ENCODE measurements at places on chromosomes 4 and X. TPM values are rescaled to one million over a fixed set of nuclear protein-coding genes. Genes with fewer than 3 reads are reported as not detected.

- no peaks in the 10 kb centered on the region for H3K4me1 ChIP-seq
- no peak overlapping the region for H3K27ac ChIP-seq
- no peak for DNase-seq
- H3K27me3 ChIP-seq, result no peaks in the 10 kb centered on the region
- H3K4me3 ChIP-seq, result no peak overlapping the region
Measured at GRCh38 chr4:183287309-183287659, 32.8 kb downstream of the CLDN22 start.

DNA sequence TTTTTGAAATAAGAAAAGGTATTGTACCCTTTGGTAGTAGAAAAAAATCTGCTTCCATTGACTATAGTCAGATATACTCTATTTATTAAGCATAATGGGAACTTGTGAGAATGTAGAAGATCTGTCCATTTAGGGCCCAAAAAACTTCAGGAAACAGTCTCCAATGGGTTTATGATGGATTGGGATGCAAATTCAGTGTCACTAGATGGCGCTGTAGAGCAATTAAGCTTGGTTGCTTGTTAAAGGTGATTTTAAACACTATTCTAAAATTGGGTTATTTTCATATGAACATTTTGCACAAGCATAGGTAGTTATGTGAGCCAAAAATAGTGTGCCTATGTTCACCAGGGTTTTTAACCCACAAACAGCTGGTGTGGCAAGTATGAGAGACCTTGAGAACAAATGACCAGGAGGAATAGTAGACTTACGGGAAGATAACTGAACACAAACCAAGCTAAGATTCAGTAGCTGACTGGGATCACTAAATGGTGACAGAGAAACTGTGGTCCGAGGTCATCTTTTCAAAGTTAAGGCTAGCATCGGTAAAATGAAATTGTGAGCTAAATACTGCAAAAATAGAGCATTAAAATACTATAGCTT is 80.3 kb upstream of the LSM6 start:
- H3K27me3 ChIP-seq, result no peaks in the 10 kb centered on the region
- DNase-seq, result peak; percentile 36
- H3K27ac ChIP-seq, result no peak overlapping the region
- H3K4me1 ChIP-seq, result no peaks in the 10 kb centered on the region

DNA sequence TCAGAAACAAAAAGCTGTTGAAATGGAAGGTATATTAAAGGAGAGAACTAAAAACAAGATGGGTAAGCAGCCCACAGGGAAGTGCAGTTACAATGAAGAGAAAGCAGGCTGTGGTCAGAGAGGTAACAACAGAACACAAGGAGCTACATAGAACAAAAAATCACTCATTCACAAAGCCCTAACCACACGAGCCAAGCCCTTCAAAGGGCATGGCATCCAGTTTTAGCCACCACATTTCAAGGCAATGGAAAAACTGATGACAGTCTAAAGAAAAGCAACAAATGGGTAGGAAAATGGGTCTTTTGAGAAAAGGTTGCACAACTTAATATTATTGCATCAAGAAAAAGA is 37.5 kb downstream of the KDR start:
- H3K36me3 ChIP-seq, result no peaks in the 10 kb centered on the region
- DNase-seq, result no peak
- H3K4me1 ChIP-seq, result no peaks in the 10 kb centered on the region
- H3K27ac ChIP-seq, result no peak overlapping the region
- H3K4me3 ChIP-seq, result no peak overlapping the region

- no peaks in the 10 kb centered on the region for H3K36me3 ChIP-seq
- DNase-seq, result no peak
- H3K4me3 ChIP-seq, result no peak overlapping the region
- no peak overlapping the region for H3K27ac ChIP-seq
- H3K4me1 ChIP-seq, result no peaks in the 10 kb centered on the region
- H3K27me3 ChIP-seq, result no peaks in the 10 kb centered on the region
Measured at GRCh38 chr4:67470871-67471270, 74.4 kb downstream of the CENPC start.

- no peaks in the 10 kb centered on the region for H3K27me3 ChIP-seq
- H3K27ac ChIP-seq, result no peak overlapping the region
- no peak overlapping the region for H3K4me3 ChIP-seq
- H3K4me1 ChIP-seq, result no peaks in the 10 kb centered on the region
- H3K36me3 ChIP-seq, result no peaks in the 10 kb centered on the region
Measured at GRCh38 chr4:177239477-177239876, 70.2 kb upstream of the NEIL3 start.

GRCh38 chr4:174669270-174669669 is 147.0 kb upstream of the HPGD start:
- H3K4me1 ChIP-seq, result no peaks in the 10 kb centered on the region
- H3K36me3 ChIP-seq, result no peaks in the 10 kb centered on the region
- no peaks in the 10 kb centered on the region for H3K27me3 ChIP-seq
- no peak overlapping the region for H3K4me3 ChIP-seq

DNA sequence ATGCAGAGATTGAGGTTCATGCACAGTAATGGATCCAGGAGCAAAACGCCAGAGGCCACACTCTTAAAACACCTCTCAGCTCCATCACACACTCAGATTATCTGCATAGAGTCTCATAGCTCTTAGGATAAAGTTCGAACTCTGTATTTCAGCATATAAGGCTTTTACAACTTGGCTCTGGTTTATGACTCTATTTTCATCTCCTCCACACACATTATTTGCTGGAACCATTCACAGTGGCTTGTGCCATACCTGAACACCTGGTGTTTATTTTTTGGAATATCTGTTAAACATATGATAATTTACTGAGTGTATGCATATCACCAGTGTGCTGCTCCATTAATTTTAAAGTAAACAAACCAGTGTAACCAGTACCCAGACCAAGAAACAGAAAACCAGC is 27.2 kb downstream of the RASL11B start:
- H3K27ac ChIP-seq, result no peak overlapping the region
- H3K4me1 ChIP-seq, result no peaks in the 10 kb centered on the region
- DNase-seq, result no peak
- no peaks in the 10 kb centered on the region for H3K36me3 ChIP-seq
- H3K27me3 ChIP-seq, result no peaks in the 10 kb centered on the region

- no peak for DNase-seq
- H3K4me1 ChIP-seq, result no peaks in the 10 kb centered on the region
- H3K36me3 ChIP-seq, result no peaks in the 10 kb centered on the region
- no peak overlapping the region for H3K4me3 ChIP-seq
- no peaks in the 10 kb centered on the region for H3K27me3 ChIP-seq
Measured at GRCh38 chr4:162485486-162485885, 321.7 kb upstream of the FSTL5 start.

DNA sequence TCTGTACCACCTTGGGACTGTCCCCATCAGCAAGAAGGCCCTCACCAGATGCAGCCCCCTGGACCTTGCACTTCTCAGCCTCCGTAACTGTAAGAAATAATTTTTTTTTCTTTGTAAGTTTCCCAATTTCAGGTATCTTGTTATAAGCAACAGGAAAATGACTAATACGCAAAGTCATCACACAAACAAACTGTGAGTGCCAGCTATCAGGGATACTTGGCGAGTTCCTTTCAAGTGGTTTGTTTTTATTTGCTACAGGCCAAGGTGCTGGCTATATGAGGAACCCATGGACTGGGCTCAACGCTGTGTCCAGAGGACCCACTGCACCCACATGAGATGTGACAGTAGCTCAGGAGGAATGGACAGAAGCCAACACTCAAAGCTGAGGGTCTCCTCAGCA is 11.5 kb upstream of the GPM6B start:
- no peaks in the 10 kb centered on the region for H3K36me3 ChIP-seq
- H3K27me3 ChIP-seq, result no peaks in the 10 kb centered on the region
- no peak overlapping the region for H3K27ac ChIP-seq
- DNase-seq, result no peak
- no peak overlapping the region for H3K4me3 ChIP-seq

DNA sequence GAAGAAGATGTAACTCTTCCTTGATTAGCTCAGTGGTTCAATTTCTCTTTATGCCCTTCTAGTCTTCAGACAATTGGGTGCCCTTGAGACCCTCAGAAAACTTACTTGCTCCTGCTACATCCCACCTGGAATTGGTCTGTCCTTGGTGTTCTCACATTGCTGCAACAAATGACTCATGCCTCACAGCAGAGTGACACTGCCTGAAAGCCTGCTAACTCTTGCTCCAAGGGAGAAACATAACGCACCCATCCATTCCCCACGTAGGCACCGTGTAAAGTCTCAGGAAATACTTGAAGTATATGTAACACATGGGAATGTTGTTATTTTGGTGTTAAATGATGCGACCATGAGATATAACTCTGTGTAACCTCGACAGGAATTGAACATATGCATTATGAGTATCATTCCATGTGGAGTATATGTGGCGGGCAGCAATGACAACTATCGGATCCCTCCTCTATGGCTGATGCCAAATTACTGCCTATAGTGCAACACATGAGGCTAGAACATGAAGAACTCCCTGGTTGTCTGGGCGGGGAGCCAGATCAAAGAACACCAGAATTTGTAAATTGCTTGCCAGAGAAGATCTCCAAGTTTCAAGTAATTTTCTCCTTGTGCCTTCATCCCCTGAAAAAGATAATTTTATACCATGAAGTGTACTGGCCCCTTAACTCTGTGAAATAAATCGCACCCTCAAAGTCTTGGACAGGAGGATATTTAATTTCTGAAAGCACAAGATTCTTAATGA is 231.3 kb upstream of the STK26 start:
- no peaks in the 10 kb centered on the region for H3K36me3 ChIP-seq
- peak overlapping the region; percentile 28 for H3K4me3 ChIP-seq
- H3K4me1 ChIP-seq, result no peaks in the 10 kb centered on the region
- no peak overlapping the region for H3K27ac ChIP-seq

DNA sequence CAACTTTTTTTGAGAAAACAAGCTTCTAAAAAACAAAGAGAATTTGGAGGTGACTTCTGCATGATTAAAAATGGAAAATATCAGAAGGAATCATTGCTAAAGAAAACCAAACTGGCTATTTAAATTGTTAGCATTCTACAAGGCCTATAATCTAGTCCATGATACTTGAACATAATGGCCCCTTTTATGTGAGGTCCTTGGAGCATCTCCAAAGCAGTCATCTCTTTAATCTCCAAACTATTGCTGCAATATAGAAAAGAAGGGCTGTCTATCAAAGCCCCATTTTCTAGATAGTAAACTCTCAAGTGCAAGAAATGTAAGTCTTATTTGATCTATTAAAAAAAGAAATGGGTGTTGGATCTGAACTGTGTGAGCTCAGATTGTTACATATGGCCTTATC is 615.1 kb downstream of the CENPC start:
- DNase-seq, result no peak
- no peak overlapping the region for H3K27ac ChIP-seq
- no peaks in the 10 kb centered on the region for H3K4me1 ChIP-seq

GRCh38 chrX:67750694-67751093 is 206.9 kb downstream of the AR start:
- no peak overlapping the region for H3K4me3 ChIP-seq
- H3K27ac ChIP-seq, result no peak overlapping the region
- DNase-seq, result no peak
- H3K36me3 ChIP-seq, result no peaks in the 10 kb centered on the region
- no peaks in the 10 kb centered on the region for H3K4me1 ChIP-seq

DNA sequence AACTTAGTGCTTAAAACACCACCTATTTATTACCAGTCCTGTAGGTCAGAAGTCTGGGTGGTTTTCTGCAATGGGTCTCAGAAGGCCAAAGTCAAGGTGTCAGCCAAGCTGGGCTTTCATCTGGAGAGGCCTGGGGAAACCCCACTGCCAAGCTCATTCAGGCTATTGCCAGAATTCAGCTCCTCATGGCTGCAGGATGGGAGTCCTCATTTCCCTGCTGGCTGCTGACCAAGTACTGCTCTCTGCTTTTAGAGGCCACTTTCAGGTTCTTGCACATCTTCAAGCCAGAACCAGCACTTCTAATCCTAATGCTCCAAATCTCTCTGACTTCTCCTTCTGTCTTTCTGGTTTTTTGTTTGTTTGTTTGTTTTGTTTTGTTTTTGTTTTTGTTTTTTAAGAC is 109.3 kb downstream of the BCOR start:
- no peak for DNase-seq
- no peak overlapping the region for H3K4me3 ChIP-seq
- H3K4me1 ChIP-seq, result peaks cover 2% of the 10 kb centered on the region

DNA sequence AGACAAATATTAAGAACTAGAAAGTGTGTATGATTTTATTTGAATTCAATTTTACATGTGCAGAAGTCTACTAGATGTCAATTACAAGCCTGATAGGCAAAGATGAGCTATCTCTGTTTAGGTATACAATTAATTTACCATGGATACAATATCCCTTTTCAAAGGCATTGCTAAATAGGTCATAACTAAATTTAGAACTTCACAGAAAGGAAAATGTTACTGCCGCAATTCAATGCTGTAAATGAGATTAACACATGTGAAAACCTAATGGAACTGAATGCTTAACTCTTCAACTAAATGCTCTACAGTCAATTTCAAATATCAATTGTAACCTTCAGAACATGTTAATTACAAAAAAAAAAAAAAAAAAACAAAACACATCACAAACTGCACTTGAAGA is 14.6 kb downstream of the RAP2C start:
- no peaks in the 10 kb centered on the region for H3K27me3 ChIP-seq
- no peaks in the 10 kb centered on the region for H3K36me3 ChIP-seq
- H3K4me1 ChIP-seq, result no peaks in the 10 kb centered on the region
- DNase-seq, result no peak
- no peak overlapping the region for H3K27ac ChIP-seq
- no peak overlapping the region for H3K4me3 ChIP-seq

GRCh38 chrX:44244008-44244407 is 99.5 kb downstream of the EFHC2 start:
- H3K36me3 ChIP-seq, result no peaks in the 10 kb centered on the region
- no peaks in the 10 kb centered on the region for H3K4me1 ChIP-seq
- no peak overlapping the region for H3K27ac ChIP-seq

GRCh38 chr4:107894138-107894603 is 37.2 kb upstream of the CYP2U1 start:
- H3K27ac ChIP-seq, result no peak overlapping the region
- no peaks in the 10 kb centered on the region for H3K27me3 ChIP-seq
- no peak overlapping the region for H3K4me3 ChIP-seq
- no peaks in the 10 kb centered on the region for H3K4me1 ChIP-seq
- no peak for DNase-seq

DNA sequence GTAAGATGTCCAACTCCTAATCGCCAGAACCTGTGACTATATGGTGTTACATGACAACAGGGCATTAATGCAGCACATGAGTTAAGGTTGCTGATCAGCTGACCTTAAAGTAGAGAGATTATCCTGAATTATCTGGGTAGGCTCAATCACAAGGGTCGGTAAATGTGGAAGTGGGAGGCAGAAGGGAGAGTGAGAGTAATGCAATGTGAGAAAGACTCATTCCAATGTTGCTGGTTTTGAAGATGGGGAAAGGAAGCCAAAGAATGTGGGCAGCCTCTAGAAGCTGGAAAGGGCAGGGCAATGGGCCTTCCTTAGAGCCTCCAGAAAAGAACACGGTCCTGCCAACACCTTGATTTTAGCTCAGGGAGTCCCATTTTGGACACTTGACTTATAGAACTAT is 67.4 kb downstream of the STX18 start:
- no peaks in the 10 kb centered on the region for H3K36me3 ChIP-seq
- H3K4me3 ChIP-seq, result no peak overlapping the region
- no peak overlapping the region for H3K27ac ChIP-seq

DNA sequence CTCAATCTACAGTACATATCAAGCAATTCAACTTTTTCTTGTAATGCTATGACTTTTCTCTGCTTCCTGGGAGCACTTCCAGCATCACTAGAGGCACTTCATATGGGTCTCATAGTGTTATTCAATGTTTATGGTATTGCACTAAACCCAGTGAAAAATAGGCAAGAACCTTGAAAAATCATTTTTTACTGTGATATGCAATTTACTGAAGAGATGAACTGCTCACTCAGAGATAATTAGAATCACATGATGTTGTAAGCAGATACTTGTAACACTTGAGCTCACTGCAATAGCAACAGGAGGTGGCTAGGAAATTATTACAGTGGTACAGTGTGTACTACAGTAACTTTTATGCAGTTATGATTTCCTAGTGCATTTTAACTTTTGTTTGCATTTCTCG is 93.3 kb downstream of the RASGEF1B start:
- no peaks in the 10 kb centered on the region for H3K27me3 ChIP-seq
- no peaks in the 10 kb centered on the region for H3K4me1 ChIP-seq

ZNF141 gene
- total RNA-seq, result 33.6 TPM

ETDA gene
- total RNA-seq, result not detected

MYOZ2 gene
- 0.55 TPM for total RNA-seq
